ENCODE measurements at places on chromosomes 16 and 17.
A peak's percentile ranks its signal among the peaks of the same experiment; 100 is the strongest.

DNA sequence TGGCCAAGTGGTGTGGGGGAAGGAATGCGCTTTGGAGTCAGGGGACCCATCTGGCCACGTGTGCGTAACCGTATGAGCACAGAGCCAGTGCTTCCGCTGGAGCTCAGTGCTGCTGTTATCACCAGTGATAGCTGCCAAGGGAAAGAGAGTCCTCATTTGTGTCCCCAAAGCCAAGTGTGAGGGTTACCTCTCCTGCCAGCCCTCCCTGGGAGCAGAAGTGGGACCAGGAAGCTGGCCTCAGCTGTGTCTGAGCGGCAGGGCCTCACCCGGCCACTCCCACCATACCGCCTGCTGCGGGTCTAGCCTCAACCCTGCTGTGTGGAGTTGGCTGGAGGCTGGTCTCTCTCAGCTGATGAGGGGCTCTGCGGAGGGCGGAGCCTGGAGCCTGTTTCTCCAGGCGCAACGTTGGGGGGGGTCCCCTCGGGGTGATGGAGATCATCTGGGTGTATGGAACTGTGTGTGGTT, 44.5 kb downstream of the MEAK7 start:
- no peak for DNase-seq
- no peak overlapping the region for H3K4me3 ChIP-seq
- H3K36me3 ChIP-seq: peaks cover 12% of the 10 kb centered on the region
- H3K27ac ChIP-seq: no peak overlapping the region
- no peaks in the 10 kb centered on the region for H3K27me3 ChIP-seq

DNA sequence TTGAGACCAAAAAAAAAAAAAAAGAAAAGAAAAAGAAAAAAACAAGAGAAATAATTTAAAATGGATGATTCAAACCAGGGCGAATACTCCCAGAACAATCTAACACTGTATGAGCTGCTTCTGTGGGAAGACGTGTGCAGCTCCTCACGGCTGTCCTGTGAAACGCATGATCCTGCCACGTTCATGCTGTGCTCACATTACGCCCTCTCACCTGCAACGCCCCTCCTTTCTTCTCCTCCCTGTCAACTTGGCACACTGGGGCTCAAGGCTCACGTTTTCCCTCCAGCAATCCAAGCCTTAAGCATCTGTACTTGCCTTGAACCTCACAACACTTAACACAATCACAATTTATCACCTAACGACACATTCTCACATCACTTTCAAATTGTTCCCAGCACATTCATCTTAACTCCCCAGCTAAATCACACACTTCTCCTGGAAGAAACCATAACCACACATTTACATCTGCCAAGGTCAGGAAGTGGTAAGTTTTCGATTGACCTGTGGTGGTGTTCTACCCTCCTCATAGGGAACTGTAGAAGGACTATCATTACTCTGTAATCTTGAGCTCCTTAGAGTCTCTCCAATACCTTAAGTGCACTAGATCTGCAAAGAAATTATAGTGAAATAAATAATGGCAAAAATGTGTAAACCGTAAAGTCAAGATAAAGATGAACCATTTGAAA, 29.1 kb downstream of the MBTPS1 start:
- H3K4me1 ChIP-seq: no peaks in the 10 kb centered on the region
- peak overlapping the region; percentile 54 for H3K27ac ChIP-seq
- no peak for DNase-seq
- peaks cover 3% of the 10 kb centered on the region for H3K36me3 ChIP-seq

DNA sequence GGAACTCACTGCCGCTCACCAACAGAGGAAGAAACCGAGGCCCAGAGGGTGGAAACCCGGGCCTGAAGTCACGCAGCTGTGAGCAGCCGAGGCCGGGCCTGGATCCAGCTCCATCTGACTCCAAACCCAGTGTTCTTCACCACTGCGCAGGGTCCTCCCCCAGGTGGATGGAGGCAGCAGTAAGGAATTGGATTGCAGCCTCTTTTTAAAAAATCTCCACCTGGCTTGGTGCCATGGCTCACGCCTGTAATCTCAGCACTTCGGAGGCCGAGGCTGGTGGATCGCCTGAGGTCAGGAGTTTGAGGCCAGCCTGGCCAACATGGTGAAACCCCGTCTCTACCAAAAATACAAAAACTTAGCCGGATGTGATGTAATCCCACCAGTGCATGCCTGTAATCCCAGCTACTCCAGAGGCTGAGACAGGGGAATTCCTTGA, 177.2 kb downstream of the FOXL1 start:
- H3K27me3 ChIP-seq: peaks cover 12% of the 10 kb centered on the region
- no peak for DNase-seq
- peaks cover 11% of the 10 kb centered on the region for H3K4me1 ChIP-seq
- H3K4me3 ChIP-seq: no peak overlapping the region
- H3K36me3 ChIP-seq: no peaks in the 10 kb centered on the region

- H3K4me3 ChIP-seq: no peak overlapping the region
- H3K4me1 ChIP-seq: peaks cover 7% of the 10 kb centered on the region
- H3K27me3 ChIP-seq: peaks cover 9% of the 10 kb centered on the region
- no peak overlapping the region for H3K27ac ChIP-seq
Observed at GRCh38 chr16:85445064-85445778, 167.9 kb upstream of the GSE1 start.

- H3K36me3 ChIP-seq: no peaks in the 10 kb centered on the region
- no peak for DNase-seq
- no peak overlapping the region for H3K27ac ChIP-seq
- no peaks in the 10 kb centered on the region for H3K27me3 ChIP-seq
- H3K4me3 ChIP-seq: no peak overlapping the region
- H3K4me1 ChIP-seq: peaks cover 10% of the 10 kb centered on the region
Observed at GRCh38 chr16:55543472-55543871, 23.0 kb upstream of the CAPNS2 start.

- no peaks in the 10 kb centered on the region for H3K36me3 ChIP-seq
- H3K27ac ChIP-seq: no peak overlapping the region
- peaks cover 4% of the 10 kb centered on the region for H3K4me1 ChIP-seq
- no peak overlapping the region for H3K4me3 ChIP-seq
Observed at GRCh38 chr17:71762526-71762925, 358.3 kb upstream of the SOX9 start.

DNA sequence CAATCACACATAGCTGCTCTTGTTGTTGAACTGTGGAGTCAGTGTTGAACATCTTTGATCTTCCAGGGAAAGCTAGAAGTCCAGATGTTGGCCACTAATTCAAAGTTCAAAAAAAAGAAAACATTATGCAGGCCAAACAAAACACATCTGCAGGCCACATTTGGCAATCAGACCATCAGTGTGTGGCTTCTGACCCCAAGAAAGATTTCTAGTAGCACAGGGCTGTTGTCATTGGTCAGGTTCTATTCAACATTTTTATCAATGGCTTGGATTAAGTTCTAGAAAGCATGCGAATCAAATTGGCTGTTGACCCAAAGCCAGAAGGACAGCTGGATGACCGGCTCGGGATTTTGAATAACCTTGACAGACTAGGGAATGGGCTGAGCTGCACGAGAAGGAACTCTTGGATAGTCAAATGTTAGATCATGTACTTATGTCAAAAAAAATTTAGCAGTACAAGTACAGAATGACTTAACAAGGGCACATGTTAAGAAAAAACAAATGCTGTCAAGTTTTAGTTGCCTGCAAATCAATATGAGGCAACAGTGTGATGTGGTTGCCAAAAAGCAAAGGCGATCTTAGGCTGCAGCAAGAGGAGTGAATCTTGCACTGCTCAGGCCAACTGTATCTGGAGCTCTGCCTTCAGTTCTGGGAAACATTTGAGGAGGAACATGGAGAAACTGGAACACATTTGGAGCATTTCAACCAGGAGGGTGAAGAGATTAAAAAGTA, 187.6 kb downstream of the RGS9 start:
- no peaks in the 10 kb centered on the region for H3K36me3 ChIP-seq
- no peaks in the 10 kb centered on the region for H3K27me3 ChIP-seq
- DNase-seq: no peak

DNA sequence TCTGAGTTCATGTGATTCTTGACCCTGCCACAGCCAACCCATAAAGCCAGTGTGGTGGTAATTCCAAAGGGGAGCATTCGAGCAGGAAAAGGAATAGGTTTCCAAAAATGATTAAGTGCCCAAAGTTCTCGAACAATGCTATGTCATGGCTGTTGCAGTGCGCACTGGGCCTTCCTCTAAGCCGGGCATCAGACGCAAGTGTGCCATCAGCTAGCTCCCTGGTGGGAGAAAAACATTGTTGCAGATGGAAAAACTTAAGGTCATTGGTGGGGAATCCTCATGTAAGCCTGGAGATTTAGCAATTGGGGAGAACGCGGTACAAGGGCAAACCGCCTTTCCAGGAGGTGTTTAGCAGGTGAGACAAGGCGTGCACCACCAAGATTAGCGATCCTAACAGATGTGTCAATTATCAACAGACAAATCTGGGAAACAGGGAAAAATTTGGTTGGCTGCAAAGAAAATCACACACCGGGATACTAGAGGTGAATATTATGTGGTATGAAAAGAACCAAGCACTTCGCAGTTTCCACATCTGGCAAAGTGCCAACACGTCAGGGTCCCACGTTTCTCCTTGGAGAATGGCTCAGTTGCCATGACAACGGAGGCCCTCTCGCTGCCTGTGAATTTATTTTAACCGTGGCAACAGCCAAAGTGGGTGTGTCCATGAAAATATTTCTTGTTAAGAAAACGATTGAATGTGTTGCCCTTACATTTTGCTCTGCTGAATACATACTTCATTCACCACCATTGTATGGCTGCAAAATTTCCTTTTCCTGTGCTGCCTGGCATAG, 118.5 kb upstream of the CACNG5 start:
- DNase-seq: no peak
- peaks cover 80% of the 10 kb centered on the region for H3K4me1 ChIP-seq
- peaks cover 4% of the 10 kb centered on the region for H3K27me3 ChIP-seq
- no peak overlapping the region for H3K4me3 ChIP-seq

DNA sequence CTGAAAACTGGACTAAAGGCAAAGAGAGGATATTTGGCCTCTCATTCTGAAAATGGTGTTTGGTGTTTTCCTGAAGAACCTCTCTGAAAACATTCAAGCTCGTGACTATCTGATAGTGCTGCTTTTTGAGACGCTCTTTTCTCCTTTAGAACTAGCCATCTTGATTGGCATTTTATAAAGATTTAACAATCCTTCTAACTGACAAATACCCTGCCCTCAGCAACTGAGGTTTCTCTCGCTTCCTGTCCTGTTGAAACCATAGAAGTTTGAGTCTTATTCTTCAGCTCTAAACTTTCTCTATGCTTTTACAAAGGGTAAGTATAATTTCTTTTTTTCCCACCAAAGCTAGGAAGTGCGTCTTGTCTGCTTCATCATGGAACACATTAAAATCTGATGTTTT, 13.3 kb downstream of the CNEP1R1 start:
- no peak overlapping the region for H3K27ac ChIP-seq
- peaks cover 4% of the 10 kb centered on the region for H3K4me1 ChIP-seq
- DNase-seq: no peak
- H3K4me3 ChIP-seq: no peak overlapping the region
